ENCODE measurements at places on chromosomes 3 and 15.

DNA sequence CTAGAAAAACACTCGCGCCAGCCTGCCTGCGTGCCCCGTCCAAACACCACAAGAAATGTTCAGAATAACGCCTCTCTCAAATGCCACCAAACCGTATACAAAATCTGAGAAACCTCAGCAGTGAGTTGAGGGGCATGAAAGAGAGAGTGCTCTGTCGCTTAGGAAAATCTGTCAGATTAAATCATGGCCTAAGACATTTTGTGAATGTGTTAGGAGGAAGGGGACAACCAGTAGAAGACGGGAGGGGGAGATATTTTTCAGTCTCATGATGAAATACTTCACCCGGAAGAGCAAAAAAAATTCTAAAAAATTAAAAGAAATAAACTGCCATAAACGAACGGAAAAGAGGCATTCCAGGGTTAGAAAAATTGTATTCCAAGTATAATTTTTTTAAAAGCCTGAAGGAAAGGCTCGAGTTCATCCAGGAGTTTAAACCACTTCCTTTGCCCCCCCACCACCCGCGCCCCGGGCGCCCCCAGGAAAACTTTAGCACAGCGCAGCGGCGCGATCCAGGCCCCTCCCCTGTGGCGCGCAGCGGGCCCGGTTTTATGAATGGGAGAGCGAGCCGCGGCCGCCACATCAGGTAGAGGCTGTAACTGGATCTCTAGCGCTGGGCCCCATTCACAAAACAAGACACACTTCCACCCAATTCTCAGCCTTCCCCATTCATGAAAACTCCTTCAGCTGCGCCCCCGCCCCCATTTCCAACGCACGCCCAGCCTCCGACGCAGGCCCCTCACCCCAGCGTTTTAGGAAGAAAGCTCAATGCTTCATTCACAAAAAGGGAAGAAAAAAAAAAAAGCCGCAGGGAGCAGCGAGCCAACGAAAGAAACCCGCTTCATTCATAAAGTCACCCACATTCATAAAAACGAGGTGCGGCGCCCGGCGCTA is 1.4 kb downstream of the ETV5 start:
- DNase-seq = peak; percentile 60

DNA sequence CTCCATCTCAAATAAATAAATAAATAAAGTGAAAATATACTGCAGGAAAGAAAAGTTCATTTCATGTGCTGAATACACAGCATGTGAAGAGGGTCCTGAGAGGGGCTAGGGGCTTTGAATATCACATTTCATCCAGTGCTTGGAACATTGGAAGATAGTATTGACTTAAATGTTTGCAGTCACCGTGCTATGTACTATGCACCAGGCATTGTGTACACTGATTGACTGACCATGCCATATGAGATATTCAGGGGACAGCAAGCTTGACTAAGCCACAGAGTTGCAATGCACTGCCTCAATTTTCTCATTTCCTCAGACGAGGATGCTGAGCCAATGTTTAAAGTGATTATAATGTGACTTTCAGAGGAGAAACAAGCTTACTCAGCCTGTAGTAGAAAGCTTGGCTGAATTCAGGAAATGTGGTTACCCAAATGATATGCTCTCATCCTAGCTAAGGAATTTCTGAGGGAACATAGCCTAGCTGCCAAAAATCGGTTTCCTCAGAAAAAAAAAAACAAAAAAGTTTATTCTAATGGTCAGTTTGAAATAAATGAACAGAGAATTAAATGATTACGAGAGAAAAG is 557.9 kb downstream of the FGF12 start:
- DNase-seq = peak; percentile 55

- DNase-seq = no peak
Observed at GRCh38 chr3:197378985-197379718, 80.7 kb upstream of the DLG1 start.

DNA sequence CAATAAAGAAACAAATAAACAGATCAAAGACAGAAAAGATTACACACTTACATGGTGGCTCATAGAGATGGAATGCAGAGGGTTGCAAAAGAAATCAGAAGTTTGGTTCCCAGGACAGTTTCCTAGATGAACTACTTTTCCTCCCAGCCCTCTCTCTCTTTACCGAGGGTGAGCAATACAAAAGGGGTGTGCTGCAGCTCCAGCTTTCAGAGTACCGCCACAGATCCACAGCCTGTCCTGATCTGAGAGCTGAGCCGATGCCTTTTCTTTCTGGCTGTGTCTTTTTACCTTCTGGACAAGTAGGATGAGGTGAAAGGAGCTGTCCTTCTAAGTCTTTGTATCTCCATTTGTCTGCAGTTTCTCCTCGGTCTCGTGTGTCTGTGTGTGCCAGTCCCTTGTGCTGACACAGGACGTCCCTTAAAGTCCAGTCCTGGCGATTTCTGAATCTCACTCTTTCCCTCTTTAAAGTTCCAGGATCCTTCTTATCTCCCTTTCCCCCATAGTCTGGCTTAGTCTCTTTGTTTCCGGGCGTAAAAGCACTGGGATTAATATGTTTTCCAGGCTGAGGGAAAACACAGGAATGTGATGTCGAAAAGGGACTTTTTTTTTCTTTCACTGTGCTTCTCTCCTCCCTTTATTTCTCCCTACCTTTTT is 540 bp downstream of the CCDC80 start:
- peak; percentile 77 for DNase-seq

- DNase-seq = no peak
Observed at GRCh38 chr15:91128016-91128415, 28.0 kb downstream of the SV2B start.

DNA sequence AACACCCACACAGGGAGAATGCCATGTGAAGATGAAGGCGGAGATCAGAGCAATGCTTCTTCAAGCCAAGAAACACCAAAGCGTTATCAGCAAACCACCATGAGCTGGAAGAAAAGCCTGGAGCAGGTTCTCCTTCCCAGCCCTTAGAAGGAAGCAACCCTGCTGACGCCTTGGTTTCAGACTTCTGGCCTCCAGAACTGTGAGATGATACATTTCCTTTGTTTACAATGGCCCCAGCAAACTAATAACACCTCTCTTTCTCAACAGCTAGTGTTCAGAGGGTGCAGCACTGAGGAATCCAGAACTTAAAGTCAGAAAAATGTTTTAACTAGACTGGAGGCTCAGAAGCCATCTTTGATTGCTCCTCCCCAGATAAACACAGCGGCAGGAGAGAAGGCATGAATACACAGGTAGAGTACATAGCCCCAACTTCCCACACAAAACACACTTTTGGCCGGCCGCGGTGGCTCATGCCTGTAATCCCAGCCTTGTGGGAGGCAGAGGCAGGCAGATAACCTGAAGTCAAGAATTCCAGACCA is 132.4 kb upstream of the LPP start:
- DNase-seq = peak; percentile 72

DNA sequence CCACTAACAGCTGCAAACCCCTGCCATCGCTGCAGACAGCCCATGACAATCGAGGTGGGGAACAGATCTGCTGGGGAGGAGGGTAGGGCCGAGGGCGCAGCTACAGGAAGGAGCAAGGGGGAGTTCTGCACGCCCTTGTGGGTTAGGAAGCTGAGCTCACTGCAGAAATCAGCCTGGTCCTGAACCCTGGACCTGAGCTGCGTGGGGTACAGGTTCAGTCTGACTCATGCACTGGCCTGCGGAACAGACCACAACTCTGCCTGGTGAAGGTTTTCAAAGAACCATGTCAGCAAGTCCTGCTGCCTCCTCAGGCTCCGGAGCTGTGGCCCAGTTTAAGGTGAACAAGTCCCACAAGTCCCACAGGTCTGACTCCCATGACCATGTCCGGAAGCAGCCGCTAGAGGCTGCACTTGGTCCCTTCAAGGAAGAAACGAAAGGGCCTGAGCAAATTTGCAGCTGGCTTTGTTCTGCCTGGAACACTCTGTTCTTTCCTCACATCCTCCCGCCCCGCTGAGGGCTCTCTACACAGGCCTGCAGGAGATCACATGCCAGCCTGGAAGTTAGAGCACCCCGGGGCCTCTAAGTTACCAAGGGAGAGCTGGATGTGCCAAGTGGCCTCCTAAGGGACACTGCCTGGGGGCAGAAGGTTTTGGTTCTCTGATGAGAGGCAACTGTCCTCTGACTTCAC is 49.4 kb upstream of the AKAP13 start:
- peak; percentile 97 for DNase-seq
